ENCODE measurements at places on chromosomes 3 and 15.

GRCh38 chr3:34155666-34156065 lies 357.2 kb downstream of the PDCD6IP start:
- DNase-seq = no peak

GRCh38 chr3:36258421-36258820 lies 121.9 kb upstream of the STAC start:
- DNase-seq = no peak

- DNase-seq = no peak
Measured at GRCh38 chr3:126888186-126888760, 94.6 kb upstream of the PLXNA1 start.

GRCh38 chr15:101502572-101503295 lies 13.2 kb upstream of the PCSK6 start:
- no peak for DNase-seq

DNA sequence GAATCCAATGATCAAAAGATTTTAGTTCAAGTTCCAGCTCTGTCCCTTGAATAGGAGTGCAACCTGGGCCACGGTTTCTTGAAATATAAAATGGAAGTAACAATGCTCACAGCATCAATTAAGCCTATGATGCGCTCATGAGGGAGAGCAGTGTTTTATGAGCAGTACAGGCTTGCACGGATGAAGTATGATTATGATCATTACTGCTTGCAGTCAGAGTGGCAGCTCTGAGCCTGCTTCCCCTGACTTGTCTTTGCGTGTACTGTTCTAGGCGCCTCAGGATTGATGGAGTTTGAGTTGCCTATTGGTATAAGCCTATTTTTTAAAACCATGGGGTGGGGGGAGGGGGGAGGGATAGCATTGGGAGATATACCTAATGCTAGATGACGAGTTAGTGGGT lies 37.0 kb downstream of the ITGB5 start:
- DNase-seq = no peak

GRCh38 chr3:126378341-126378751 lies 16.4 kb upstream of the CFAP100 start:
- DNase-seq = no peak
